Left ventricle myocardium inferior (tissue), 1 donor: ENCODE measurements at places on chromosomes 7 and 10. TPM values are rescaled to one million over a fixed set of nuclear protein-coding genes. Genes with fewer than 3 reads are reported as not detected.

- no peak for DNase-seq
These were observed 643.5 kb upstream of the POT1 start for GRCh38 chr7:125573126-125573525.

- DNase-seq: no peak
These were observed 11.9 kb upstream of the ABCC2 start for GRCh38 chr10:99770408-99771045.

GRCh38 chr7:45387837-45388236 is 186.3 kb upstream of the ADCY1 start:
- DNase-seq: no peak

DNA sequence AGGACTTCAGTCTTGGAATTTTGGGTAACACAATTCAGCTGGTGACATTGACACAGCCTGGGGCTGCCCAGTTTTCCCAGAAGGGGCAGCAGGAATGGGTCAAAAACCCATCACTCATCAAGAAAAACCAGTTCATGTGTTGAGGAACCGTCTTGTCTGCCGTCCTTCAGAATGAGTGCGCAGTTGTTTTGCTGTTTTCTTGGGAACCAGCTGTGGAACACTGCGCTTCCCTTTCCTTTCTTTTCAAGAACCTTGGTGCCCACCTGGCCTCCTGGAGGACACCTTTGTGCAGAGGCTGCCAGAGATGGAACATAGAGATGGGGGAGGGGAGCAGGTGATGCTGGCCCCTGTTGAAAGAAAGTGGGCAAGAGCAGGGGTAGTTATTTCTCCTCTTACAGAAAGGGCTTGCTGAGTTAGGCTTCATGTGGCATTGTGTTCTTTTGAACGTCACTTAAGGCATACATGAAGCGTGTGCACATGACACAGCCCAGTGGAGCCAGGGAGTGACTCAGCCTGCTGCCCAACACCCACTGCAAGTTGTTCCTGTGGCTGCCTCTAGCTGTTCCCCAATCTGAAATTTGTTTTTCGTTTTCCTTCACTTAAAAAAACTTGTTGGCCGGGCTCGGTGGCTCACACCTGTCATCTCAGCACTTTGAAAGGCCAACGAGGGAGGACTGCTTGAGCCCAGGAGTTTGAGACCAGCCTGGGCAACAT is 87.4 kb upstream of the TNS3 start:
- DNase-seq: peak; percentile 63

Gene CALHM3
- total RNA-seq: not detected

DNA sequence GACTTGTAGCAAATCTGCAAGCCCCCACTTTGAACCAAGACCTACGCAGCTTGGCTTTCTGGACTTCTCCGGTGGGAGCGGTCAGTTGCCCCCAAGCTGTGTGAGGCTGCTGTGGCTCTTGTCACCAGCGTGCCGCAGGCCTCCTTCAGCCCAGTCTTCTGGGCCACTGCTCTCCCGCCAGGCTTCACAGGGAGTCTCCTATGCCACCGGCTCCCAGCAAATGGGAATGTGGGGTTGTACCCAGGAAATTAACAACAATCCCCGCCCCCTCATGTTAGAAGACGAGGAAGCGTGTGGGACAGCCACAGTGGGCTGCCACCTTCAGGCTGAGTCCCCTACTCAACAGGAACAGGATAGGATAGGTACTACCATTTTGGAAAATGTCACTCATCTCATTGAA is 4.2 kb downstream of the WDR86 start:
- DNase-seq: no peak

Gene MCM10
- 0.08 TPM for total RNA-seq

Gene TLL2
- 7.0 TPM for total RNA-seq

- DNase-seq: no peak
These were observed 99.2 kb upstream of the LYZL2 start for GRCh38 chr10:30728766-30729165.

DNA sequence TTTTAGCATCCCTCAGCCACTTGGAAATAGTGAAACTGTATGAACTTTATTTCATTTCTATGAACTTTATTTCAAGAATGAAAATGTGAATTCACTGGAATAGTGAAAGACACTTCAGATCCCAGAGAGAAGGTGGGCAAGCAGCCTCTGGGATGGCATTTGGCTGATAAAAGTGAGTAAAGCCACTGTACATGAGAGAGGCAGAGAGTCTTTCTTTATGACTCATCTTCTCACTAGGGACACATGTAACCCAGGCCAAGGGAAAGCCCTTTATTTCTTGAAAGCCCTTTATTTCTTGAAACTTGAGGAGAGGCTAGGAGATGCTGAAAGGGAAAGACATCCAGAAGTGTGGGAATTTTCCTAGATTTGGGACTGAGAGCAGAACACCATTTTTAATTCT is 148.9 kb upstream of the SMIM30 start:
- no peak for DNase-seq

Gene PPRC1
- total RNA-seq: 12.1 TPM

Gene SHTN1
- 2.0 TPM for total RNA-seq

DNA sequence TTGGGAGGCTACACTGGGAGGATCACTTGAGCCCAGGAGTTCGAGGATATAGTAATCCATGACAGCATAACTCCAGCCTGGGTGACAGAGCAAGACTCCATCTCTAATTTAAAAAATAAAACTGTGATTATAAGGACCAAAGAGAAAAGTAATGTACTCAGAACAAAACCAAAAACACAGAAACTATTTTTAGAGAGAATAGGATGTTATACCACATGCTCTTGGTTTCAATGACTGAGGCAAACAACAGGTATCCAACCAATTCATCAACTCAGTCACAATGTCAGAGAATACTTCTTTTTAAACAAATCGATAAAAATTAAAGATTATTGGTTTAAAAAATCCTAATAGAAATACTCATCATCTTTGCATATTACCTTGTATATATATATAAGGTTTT is 186.7 kb downstream of the TPK1 start:
- DNase-seq: no peak

Gene DYNC1I1
- total RNA-seq: 38.8 TPM

- no peak for DNase-seq
These were observed 22.7 kb downstream of the ZNF365 start for GRCh38 chr10:62396864-62397263.

Gene OR9A2
- total RNA-seq: not detected

DNA sequence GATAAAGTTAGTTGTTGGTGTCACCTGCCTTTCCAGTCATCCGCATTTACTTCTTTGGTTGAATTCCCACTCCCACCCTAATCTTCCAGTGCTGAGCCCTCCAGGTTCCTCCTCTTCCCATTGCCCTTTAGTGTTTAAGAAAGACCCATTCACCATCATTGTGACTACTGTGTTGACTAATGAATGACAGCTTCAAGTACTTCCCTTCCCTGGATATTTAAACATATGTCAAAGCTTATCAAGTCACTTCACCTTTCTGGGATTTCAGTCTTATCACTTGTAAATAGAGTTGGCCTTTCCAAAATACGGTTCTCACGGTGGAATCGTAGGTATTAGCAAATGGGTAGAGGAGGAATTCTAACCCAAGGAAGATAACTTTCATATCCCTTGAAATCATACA is 201.6 kb upstream of the SVIL start:
- DNase-seq: no peak

Gene SPAM1
- total RNA-seq: not detected

DNA sequence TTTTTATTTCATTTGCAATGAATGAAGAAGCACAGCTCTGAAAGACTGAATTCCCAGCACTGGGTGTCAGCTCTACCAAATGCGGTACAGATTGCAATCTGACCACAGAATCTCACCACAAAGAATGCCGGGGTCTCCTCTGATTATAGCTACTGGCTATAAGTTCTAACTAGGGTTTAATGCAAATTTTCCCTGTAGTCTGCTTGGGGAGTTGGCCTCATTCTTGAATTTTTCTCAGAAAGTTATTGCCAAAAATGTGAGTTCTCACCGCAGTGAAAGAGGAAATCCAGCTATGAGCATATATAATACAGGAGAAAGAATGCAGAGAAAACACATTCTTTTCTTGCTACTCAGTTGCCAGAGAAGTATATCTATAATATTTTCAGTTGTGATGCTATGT is 1255.7 kb upstream of the LRRTM3 start:
- no peak for DNase-seq

DNA sequence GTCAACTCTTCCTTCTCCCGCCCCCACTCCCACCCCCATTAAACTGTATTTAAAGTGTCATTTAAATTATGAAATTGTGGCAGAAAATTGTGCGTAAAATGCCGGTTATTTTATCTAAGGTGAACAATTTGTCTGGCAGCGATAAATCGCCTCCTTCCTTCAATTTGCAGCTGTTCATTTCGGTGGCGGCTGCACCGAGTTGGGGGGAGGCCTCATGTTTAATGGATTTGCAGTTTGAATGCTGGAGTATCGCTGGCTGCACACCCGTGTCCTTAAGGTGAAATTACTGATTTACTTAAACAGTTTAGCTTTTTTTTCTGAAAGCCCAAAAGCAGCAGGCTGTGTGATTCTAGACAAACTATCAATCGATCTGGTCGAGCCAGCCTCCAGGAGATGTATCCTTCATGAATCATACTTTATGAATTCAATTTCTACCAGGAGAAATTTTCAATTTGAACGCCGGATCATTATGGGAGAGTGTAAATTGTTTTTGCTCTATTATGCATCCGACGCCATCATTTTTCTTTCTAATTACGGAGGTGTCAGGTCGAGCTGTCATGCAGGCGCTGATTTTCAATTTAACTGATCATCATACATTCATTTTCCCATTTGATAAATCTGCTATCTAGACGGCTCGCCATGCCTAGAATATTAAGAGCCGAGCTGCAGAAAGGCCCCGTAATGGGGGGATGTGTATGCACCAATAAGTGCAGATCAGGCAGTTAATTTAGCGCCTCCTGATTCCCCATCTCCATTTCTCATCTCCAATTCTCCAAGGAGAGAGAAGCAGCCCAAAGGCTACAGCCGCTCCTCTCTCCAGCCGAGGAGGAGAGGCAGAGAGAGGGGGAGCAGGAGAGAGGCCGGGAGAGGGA is 6.5 kb downstream of the UNCX start:
- no peak for DNase-seq

GRCh38 chr10:97713339-97713825 is at the start of gene MARVELD1:
Gene MARVELD1, plus strand, starts transcription at chr10:97713730. Its CDS starts 147 bp downstream, at chr10:97713877.
- peak; percentile 82 for DNase-seq

Gene RBP3
- not detected for total RNA-seq

- no peak for DNase-seq
These were observed 1056.2 kb downstream of the SORCS3 start for GRCh38 chr10:105697290-105697780.

DNA sequence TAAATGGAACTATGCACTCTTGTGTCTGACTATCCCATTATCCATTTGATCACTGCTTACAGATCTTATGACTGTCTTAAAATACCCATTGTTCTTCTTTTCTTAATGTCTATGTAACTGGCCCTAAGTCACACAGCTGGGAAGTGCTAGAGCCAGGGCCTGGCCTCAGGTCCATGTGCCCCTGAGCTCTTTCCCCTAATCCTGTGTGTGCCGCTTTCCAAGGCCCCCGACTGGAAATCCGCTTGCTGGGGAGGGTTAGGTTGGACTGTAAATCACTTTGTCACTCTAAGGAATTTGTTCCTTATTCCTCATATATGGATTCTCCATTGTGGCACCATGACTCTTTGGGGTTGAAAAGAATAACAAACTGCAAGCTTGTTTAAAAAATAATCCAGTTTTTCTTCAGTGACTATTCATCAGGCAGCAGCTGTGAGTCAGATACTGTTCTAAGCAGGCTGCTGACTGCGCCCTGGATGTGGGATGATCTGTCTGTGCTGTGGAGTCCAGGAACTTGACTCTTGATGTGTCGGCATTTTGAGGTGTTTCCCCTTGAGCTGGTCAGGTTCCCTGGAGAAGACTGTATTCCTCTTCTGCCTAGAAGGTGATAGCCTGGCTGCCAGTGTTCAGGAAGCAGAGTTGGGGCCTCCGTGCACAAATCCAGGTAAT is 236.3 kb downstream of the SDK1 start:
- no peak for DNase-seq

DNA sequence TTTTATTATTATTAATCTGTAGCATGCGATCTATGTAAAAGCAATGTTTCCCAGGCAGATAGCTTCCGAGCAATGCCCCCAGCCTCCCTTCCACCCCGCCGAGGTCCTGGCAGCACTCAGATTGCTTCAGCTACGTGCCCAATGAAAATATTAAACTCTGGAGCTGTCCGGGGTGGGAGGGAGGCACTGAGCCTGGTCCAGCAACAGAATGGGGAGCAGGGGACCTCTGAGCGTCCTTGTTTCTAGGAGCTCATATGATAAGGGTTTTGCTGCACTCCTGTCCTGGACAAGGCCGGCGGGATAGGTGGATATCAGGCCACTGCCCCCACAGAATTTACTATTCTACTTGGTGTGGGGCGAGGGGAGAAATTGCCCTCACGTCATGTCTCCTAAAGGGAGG is 44.5 kb upstream of the CDK1 start:
- DNase-seq: no peak

Gene TCAF2
- total RNA-seq: 0.22 TPM

Gene TMUB1
- total RNA-seq: 30.1 TPM

DNA sequence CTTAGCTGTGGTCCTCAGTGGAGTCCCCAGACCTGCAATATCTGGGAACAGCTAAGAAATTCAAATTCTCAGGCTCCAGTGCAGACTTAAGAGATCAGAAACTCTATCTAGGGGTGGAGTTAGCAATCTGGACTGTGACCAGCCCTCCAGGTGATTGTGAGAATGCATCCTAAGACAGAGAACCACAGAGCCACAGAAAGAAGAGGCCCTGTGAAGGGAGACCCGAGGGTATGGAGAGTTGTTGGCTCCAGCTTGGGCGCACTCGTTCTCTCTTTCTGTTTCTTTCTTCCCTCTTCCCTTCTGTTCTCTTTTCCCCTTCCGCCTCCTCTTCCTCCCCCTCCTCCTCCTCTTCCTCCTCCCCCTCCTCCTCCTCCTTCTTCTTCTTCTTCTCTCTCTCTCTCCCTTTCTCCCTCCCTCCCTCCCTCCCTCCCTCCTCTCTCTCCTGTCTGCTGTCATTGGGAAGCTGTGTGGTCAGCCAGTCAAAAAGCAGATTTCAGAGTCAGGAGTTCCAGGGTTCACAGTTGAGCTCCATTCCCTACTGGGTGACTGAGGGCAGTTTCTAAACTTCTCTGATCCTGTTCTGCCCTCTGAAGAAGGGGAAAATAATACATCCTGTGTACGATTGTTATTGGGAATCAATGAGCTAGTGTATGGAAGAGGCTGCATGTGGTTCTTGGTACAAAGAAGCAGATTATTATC is 62.1 kb upstream of the STEAP1B start:
- DNase-seq: no peak

- no peak for DNase-seq
These were observed 112.6 kb upstream of the TBX20 start for GRCh38 chr7:35366167-35367155.

GRCh38 chr10:124704428-124705380 is 39.5 kb downstream of the FAM53B start:
- DNase-seq: no peak

GRCh38 chr10:105140600-105140999 is 499.5 kb downstream of the SORCS3 start:
- DNase-seq: no peak
